ENCODE measurements at places on chromosomes 7 and 10.
A peak's percentile ranks its signal among the peaks of the same experiment; 100 is the strongest.

- peak; percentile 55 for DNase-seq
Observed at GRCh38 chr10:101032637-101033224, 1.7 kb downstream of the SFXN3 start.

- no peak for DNase-seq
Observed at GRCh38 chr10:55091691-55092328, 290.8 kb upstream of the PCDH15 start.

DNA sequence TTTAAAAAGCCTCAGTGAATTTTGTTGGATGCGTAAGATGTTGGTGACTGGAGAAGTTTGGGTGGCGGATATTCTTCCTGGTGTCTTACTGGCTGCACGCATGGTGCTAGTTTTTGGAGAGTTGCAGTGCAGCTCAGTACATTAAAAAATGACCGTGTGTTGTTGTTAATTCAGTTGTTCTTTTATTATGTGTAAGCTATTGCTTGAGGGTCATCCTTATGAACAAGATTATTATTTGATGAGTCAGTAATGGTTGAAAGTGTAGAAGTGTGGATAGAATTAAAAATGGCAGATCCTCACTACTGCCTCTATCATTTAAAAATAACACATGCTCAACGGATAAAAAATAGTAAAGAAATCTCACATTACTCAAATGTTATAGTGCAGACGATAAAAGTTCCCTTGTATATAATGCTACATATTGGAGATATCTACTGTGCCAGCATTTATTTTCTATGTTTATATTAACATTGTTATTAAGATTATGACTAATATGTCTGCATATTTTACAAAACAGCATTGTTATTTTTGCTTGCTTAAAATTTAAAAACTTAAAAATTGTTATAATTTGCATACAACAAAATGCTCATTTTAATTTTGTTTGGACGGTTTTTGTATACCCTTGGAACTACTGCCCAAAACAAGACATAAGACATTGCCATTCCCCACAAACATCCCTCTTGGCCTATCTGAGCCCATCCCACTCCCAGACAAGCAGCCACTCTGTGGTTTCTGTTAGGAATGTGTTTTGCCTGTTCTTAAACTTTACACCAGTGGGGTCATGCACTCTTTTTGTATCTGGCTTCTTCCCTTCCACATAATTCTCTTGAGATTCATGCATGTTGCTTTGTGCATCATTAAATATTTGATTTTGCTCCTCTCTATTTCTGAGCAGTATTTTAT, 142.0 kb downstream of the DOCK1 start:
- DNase-seq, result no peak

- DNase-seq, result no peak
Observed at GRCh38 chr7:41046776-41047175, 656.1 kb downstream of the INHBA start.

DNA sequence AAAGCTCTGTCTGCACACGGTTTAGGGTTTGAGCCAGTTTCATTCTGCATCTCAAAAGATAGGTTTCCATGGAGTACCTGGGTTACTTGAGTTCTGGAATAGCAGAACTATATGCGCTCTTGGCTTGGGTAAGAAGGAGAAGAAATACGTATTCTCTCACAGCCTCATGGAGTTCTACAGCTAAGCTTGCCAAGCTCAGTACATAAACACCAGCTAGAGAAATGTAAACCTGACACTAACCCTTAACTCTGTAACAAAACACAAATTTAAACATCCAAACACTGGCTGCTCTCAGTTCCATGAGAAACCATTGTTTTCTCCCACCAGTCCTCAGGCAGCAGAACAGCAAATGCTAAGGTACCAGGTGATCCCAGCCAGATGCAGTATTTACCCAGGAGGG, 557.2 kb downstream of the INHBA start:
- DNase-seq, result no peak

GRCh38 chr7:40715053-40715430, 580.2 kb downstream of the SUGCT start:
- DNase-seq, result no peak

DNA sequence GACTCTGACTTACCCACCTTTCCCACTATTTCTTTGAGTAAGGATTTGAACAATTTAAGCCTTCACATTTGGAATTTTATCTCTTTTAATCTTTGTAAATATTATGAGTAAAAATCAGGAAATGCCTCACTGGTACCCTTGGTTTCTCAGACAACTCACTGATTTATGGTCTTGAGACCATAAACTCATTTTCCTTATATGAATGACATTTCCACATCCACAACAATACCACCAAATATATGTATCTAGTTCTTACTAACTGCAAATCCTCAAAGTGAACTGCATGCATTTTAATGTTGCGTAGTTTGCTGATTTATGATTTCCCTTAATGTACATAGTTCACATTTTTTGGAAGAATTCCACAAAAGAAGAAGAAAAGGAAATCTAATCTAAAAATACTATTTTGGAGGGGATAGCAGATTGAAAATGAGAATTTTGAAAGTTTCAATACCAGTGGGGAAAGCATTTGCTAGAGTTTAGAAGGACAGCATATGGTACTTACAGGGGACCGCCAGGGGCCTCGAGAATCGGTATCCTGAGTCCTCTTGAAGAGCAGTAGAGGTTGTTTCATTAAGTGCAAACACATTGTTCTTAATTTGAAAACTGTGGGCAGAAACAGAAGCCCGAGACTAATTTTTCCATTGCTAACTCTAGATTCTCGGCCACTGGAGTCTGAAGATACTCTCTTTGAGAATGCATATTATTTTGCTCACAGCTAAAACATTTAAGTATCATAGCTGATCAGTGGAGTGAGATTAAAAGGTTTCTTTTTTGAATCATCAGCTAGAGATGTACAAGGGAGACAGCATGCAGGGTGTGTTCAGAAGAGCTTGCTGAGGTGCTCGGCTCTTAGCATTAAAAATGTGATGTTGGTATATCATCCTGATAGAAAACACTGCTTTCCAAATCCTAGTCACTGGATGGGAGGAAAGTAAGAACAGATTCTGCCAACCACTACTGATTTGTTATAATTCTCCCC, 964.0 kb downstream of the GATA3 start:
- no peak for DNase-seq

DNA sequence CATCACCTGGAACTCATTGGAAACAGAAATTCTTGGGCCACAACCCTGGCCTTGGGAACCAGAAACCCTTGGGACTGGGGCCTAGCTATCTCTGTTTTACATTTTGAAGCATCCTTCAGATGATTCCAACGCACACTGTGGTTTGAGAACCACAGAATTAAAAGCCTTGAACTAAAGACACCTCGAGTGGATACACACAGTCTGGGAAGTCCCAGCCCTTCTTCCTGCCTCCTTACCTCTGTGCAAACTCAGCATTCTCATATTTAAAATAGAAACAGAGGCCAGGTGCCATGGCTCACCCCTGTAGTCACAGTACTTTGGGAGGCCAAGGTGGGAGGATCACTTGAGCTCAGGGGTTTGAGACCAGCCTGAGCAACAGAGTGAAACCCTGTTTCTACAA, 12.9 kb downstream of the NPFFR1 start:
- no peak for DNase-seq

GRCh38 chr10:72649291-72649690, 23.4 kb upstream of the MICU1 start:
- no peak for DNase-seq

- no peak for DNase-seq
Observed at GRCh38 chr7:95529701-95530100, 44.0 kb downstream of the ASB4 start.

DNA sequence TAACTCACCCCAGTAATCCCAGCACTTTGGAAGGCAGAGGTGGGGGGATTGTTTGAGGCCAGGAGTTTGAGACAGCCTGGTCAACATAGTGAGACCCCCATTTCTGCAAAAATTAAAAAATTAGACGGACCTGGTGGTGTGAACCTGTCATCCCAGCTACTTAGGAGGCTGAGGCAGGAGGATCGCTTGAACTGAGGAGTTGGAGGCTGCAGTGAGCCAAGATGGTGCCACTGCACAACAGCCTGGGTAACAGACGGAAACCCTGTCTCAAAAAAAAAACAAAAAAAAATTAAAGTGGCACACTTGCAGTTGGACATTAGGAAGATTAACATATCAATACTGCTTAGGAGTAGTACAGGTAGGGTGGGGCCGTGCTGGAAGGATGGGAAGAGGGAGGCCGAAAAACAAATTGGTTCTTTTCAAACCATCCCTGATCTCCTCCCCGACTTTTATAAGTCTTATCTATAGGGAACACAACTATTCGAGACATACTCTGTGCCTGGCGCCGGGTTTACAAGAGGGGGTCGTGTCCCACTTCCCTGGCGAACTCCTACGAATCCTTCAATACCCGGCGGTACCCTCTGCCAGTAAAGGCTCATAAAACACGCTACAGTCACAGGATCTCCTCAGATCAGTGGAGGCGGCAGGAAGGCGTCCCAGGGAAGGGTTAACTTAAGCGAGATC, 628 bp downstream of the TAF6 start:
- no peak for DNase-seq

GRCh38 chr7:141433698-141434097, 117.5 kb upstream of the AGK start:
- no peak for DNase-seq

DNA sequence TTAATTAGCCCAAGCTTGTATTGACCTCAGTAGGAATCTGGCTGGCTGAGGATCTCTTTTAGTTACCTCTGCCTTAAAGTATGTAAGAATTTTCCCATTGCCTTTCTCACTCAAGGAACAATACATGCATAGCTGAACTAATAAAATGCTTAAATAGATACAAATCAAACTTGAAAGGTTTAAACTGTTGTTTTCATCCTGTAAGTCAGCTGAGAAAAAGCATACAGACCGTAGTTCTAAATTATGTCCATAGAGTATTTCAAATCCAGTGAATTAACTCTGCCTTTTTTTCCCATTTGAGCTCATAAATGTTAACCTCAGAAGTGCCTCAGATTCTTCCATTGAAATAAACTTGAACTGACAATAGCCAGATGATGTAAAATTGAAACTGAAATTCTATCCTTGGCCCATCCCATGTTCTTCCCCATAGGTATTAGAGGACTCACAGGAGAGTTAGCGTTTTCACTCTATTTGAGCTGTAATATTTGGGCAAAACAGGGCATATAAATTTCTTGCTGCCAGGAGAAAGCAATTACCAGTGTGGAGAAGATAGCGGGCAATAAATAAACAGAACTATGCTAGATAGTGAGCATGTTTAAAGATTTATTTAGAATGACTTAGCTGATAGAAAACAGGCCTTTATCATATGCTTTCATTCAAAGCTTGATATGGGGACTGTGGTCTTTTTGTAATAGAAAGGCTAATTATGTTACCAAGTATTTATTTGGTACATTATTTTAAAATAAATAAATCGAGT, 163.7 kb downstream of the WNT2 start:
- no peak for DNase-seq

- no peak for DNase-seq
Observed at GRCh38 chr7:44561481-44561880, 12.2 kb downstream of the DDX56 start.

Measured in stimulated activated CD8-positive, alpha-beta memory T cell treated with anti-CD3 and anti-CD28 coated beads, Interleukin-15, amount 100 ng/mL, for 48 hours (primary cell).